ENCODE measurements at places on chromosomes 1 and 21.

DNA sequence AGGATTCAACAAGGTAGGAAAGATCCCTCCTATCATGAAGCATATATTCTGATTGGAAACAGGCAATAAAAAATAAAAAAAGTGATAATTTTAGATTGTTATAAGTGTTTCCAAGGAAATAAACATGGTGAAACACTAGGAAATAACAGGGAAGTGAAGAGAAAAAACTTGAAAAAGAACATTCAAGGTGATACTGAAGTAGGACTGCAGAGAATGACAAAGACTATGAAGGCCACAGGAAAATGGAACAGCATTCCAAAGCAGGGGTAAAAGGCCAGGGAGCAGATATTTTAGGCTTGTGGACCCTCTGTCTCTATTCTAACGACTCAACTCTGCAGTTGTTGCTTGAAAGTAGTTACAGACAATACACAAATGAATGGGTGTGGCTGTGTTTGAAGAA, 7.9 kb downstream of the ANKRD45 start:
- no peak for DNase-seq

DNA sequence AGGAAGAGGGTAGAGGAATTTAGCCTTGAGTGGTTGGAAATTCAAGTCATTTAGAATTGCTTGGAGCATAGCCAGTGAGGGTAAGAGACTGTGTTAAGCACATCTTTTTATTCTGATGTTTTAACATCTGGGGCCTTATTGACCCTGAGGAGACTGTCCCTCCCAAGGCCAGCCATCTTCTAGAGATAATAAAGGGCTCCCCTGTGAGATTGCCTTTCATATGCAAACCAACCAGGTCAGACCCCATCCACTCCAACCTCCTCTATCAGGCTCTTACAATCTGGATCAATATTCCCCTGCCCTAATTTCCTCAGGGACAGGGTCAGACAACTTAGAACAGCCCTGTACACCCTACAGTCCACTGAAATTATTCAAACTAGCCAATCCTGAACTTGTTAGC, 93.8 kb downstream of the ATP1B1 start:
- DNase-seq, result no peak

GRCh38 chr1:174326278-174326677, 121.5 kb upstream of the GPR52 start:
- no peak for DNase-seq

GRCh38 chr1:168172250-168172915, 6.4 kb upstream of the TIPRL start:
- DNase-seq, result no peak

DNA sequence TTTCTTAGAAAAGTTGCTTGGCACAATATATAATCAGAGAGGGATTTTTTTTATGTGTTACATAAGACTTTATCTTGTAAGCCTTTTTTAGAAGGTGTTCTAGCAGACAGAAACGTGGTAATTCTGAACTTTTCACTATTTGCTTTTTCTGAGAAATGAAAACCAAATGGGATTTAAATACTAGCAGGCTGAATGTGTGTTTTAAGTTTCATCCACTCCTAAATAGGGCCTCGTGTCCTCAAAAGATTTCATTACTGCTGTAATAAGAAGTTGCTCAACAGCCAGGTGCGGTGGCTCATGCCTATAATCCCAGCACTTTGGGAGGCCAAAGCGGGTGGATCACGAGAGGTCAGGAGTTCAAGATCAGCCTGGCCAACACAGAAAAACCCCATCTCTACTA, 44.7 kb upstream of the FMO2 start:
- DNase-seq, result no peak

DNA sequence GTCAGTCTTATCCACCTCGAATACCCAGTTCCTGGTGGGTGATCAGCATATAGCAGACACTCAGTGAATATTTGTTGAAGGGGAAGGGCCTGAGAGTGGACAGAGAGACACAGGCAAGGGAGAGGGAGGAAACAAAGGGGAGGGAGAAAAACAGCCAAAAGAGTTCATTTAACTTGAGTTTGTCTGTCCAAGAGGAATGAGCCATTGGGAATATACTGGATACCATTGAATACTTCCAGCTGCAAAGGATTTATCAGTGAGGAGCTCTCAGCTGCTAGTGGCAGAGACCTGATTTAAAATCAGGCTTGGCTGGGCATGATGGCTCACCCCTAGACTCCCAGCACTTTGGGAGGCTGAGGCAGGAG, 11.5 kb upstream of the BGLAP start:
- DNase-seq, result no peak
